ENCODE measurements at places on chromosomes 7 and 10.
A peak's percentile ranks its signal among the peaks of the same experiment; 100 is the strongest.

GRCh38 chr7:24477398-24478136 lies 95.7 kb upstream of the PALS2 start:
- DNase-seq, result no peak

DNA sequence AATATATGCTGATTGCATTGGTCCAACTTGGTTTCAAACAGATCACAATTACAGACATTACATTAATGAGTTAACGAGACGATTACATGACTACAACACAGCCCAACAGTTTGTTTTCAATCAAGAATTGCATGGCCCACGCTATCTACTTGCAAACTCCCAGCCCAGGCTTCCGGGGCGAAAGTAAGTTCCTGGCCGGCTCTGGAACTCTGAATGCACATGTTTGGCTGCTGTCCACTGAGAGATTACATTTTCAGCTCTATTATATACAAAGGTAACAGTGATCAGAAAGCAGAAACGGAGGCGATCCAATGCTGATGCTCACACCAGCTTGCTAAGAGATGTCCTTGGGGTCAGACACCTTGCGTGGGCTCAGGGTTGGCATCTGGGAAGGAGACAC lies 206.3 kb downstream of the FANK1 start:
- DNase-seq, result no peak

GRCh38 chr7:142459551-142459963 lies 201.7 kb upstream of the PRSS58 start:
- peak; percentile 40 for DNase-seq

DNA sequence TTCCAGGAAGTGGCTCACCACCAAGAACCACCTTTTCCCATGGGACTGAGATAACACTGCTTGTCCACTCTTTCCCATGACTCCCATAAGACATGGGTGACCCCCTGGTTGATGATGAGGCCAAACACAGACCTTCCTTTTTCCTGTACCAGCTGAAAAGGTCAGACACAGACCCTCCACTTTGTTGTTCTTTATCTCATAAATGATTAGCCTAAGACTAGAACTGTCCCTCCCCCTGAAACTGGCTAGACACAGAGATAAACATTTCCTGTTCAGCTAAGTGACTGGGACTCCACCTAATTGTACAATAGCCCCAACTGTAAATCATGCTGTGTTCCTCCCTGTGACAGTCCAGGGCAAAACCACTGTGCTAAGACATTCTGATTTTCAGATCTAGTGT lies 8.2 kb upstream of the NRG3 start:
- DNase-seq, result no peak

- no peak for DNase-seq
Measured at GRCh38 chr10:131838966-131839742, 61.7 kb upstream of the PPP2R2D start.

- peak; percentile 73 for DNase-seq
Measured at GRCh38 chr7:37832194-37832593, 16.2 kb upstream of the NME8 start.
